ENCODE measurements at places on chromosomes 6 and 20. TPM values are rescaled to one million over a fixed set of nuclear protein-coding genes. Genes with fewer than 3 reads are reported as not detected.

DNA sequence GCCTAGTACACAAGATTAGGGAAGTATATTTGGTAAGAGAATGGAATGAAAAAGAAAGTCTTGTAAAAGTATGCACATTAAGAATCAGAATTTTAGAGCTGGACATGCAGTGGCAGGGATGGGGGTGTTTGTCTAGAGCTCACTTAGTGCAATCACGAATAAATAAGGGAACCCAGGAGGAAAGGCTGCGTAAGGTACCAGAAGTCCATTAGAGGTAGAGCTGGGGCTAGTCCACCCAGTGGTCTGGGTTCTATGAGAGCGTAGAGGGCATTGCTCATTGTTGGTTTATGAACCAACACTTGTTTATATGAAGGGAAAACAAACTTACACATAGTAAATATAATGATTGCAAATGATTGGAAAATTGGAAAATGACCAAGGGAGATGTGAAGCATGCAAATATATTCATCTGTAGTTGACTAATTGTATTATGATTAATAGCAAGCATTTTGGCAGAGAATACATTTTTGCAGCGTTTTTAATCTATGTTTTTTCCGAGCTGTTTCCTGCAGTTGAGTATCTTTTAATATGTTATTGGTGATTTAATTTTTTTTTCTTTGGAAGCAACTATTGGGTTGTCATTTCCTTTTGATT is 3.2 kb downstream of the CDC40 start:
- no peak for DNase-seq

DNA sequence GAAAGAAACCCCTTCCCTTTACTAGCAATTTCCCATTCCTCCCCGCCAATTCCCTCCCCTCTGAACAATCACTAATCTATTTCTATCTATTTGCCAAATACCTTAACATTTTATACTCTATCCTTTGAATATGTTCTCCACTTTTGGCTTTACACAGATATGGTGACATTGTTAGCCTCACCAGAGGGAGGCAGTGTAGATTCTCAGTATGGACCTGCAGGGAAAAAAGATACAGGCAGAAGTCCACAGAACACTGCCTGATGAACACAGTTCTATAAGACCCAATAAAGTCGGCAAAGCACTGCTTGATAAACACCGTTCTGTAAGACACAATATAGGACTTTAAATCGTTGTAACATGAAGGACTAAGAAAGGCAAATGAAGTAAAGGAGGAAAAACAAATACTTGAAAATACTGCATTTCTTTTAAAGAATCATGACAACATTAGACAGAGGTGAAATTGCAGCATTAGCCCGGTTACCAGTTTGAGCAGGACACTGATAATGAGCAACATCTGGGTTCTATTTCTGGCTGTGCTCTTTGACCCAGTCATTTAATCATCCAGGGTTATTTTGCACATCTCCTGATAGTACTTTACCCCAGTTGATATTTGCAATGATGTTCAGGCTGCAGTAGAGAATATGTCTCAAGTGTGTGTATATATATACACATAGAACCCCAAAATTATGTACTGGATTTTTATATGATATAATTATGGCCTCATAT is 296.8 kb downstream of the UTRN start:
- DNase-seq: no peak

Gene ESR1
- 1.9 TPM for total RNA-seq

Gene NHSL1
- 1.6 TPM for total RNA-seq
